Astrocyte (in vitro differentiated cells and primary cell): ENCODE measurements at places on chromosomes 4 and X. TPM values are rescaled to one million over a fixed set of nuclear protein-coding genes. Genes with fewer than 3 reads are reported as not detected.

The GATA1 gene
- total RNA-seq: not detected in 2 replicates

The NLRP2B gene
- not detected in 2 replicates for total RNA-seq

The WDR17 gene
- total RNA-seq: 1.8 and 2.0 TPM in 2 replicates

The FRAS1 gene
- total RNA-seq: 20.5 and 24.6 TPM in 2 replicates

The RNF175 gene
- total RNA-seq: 1.0 TPM in 2 replicates

The CFAP99 gene
- not detected in 2 replicates for total RNA-seq

The FRMD7 gene
- 0.09 TPM in 1 of 2 replicates, not detected in the other for total RNA-seq

The AMBN gene
- not detected in 2 replicates for total RNA-seq

The MXRA5 gene
- total RNA-seq: 23.3 and 60.6 TPM in 2 replicates

The TASL gene
- total RNA-seq: not detected in 2 replicates

The ABLIM2 gene
- 0.36 and 0.50 TPM in 2 replicates for total RNA-seq

The SPANXA1 gene
- total RNA-seq: not detected in 2 replicates

The CEP135 gene
- total RNA-seq: 5.9 and 8.2 TPM in 2 replicates

The NUP62CL gene
- 0.52 TPM in 1 of 2 replicates, not detected in the other for total RNA-seq

The EXOSC9 gene
- total RNA-seq: 14.4 and 18.3 TPM in 2 replicates

The SHROOM4 gene
- total RNA-seq: 7.0 and 7.6 TPM in 2 replicates

The CLTRN gene
- 1.0 and 1.2 TPM in 2 replicates for total RNA-seq

The SMIM31 gene
- not detected in 2 replicates for total RNA-seq

The NPY5R gene
- total RNA-seq: not detected in 2 replicates

The LINC00632 gene
- 318 and 375 TPM in 2 replicates for total RNA-seq

The NHSL2 gene
- 13.0 and 14.8 TPM in 2 replicates for total RNA-seq

The PPA2 gene
- total RNA-seq: 47.0 and 52.3 TPM in 2 replicates

The USP26 gene
- not detected in 2 replicates for total RNA-seq

The USP17L30 gene
- not detected in 2 replicates for total RNA-seq

The PDZD4 gene
- 9.9 and 13.1 TPM in 2 replicates for total RNA-seq

The GPC4 gene
- 71.9 and 86.4 TPM in 2 replicates for total RNA-seq

The VAMP7 gene
- total RNA-seq: 48.9 and 49.0 TPM in 2 replicates

The MAGEA9B gene
- not detected in 2 replicates for total RNA-seq

The NFKB1 gene
- 17.2 and 19.9 TPM in 2 replicates for total RNA-seq

The BEND2 gene
- not detected in 2 replicates for total RNA-seq

The CT45A2 gene
- not detected in 2 replicates for total RNA-seq

The FGB gene
- total RNA-seq: 2.8 and 3.0 TPM in 2 replicates

The TMPRSS11D gene
- total RNA-seq: not detected in 2 replicates

The FAM149A gene
- total RNA-seq: 1.2 and 1.7 TPM in 2 replicates

The RTL3 gene
- 0.95 and 1.7 TPM in 2 replicates for total RNA-seq

The USP17L24 gene
- total RNA-seq: not detected in 2 replicates

The SSX1 gene
- total RNA-seq: not detected in 2 replicates

The ADH1C gene
- not detected in 2 replicates for total RNA-seq

The FOXP3 gene
- total RNA-seq: 0.09 and 0.12 TPM in 2 replicates

The AADAT gene
- 10.3 and 10.5 TPM in 2 replicates for total RNA-seq

The GAB3 gene
- total RNA-seq: 1.7 TPM in 2 replicates

The GAGE12H gene
- not detected in 2 replicates for total RNA-seq

The RIBC1 gene
- 0.34 and 0.46 TPM in 2 replicates for total RNA-seq

The UGT2A1 gene
- not detected in 2 replicates for total RNA-seq

The UGT2B11 gene
- total RNA-seq: not detected in 2 replicates
